ENCODE measurements at places on chromosomes 11 and 22.

- DNase-seq = peak; percentile 87
These were observed 33.3 kb downstream of the MARK2 start for GRCh38 chr11:63871962-63872799.

- DNase-seq = no peak
These were observed 5.0 kb downstream of the ARHGAP42 start for GRCh38 chr11:100691896-100692653.

- DNase-seq = no peak
These were observed 53.3 kb upstream of the CD5 start for GRCh38 chr11:61049063-61049377.

DNA sequence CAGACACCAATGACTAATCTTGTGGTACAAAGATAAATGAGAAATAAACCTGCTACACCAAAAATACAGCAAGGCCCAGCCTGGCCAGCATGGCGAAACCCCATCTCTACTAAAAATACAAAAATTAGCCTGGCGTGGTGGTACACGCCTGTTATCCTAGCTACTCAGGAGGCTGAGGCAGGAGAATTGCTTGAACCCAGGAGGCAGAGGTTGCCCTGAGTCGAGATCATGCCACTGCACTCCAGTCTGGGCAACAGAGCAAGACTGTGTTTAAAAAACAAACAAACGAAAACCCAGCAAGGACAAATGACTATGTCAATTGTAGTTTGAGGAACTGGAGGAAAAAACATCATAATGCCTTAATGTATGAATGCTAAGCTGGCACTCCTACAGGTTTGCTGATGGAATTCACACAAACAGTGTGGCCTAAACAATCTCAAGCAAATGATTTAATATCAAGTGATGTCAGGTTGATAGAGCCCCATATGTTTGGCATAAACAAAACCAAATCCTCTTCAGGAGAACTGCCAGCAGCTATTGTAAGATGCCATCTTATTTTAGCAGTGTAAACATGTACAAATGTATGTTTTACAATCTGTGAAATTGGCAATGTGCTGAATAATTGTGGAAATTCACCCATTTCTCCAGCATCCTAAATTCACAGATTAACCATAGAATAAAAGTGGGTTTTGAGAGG is 20.0 kb downstream of the MMP7 start:
- peak; percentile 43 for DNase-seq

DNA sequence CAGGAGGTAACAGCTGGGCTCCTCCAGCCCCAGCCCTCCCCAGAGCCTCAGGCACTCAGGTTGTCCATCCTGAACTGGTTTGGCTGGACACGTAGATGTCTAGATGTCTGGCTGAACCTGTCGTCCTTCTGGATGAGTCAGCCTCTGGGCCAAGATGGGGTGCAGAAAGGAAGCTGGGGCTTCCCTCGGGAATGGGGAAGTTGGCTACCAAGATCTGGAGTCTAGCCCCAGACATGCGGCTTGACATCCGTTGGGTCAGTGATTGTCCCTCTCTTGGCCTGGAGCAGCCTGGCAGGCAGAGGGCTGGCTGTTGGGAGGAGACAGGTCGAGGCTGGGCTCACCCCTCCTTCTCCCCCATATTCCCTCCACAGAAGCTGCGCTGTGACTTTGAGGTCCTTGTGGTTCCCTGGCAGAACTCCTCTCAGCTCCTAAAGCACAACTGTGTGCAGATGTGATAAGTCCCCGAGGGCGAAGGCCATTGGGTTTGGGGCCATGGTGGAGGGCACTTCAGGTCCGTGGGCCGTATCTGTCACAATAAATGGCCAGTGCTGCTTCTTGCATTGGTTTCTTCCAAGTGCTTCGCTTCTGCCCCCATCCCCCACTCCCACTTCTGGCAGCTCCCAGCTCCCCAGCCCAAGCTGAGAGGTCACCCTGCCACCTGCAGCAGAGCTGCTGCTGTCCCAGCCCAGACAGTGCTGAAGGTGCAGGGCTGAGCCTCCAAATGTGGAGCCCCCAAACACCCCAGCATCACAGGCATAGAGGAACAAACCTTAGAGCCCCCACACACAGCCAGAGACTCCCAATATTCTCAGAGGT is 1.3 kb downstream of the CST6 start:
- peak; percentile 89 for DNase-seq

DNA sequence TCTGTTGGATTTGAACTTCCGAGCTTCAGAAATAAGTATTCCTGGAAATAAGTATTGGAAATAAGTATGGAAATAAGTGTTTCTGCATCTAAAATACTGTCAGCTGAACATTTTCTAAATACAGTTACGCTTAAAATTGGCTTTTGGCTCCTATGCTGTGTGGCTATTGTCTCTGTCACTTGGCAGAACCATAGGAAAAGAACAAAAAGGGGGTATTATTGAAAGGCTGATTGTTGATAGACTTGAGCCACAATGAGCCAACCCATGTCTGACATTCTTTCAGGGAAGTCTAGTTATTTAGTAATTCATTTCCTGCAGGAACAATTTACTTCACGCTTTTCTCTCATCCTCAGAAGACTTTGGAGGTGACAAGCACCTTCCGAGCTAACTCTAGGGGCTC is 32.5 kb upstream of the LARGE1 start:
- no peak for DNase-seq

- no peak for DNase-seq
These were observed 12.0 kb downstream of the BACE1-AS start for GRCh38 chr11:117303101-117303500.

GRCh38 chr11:126899961-126900748 is 100.4 kb downstream of the KIRREL3 start:
- no peak for DNase-seq

GRCh38 chr22:30947816-30948454 is 20.6 kb downstream of the MORC2 start:
- no peak for DNase-seq
